ENCODE measurements at places on chromosomes 7 and 10. TPM values are rescaled to one million over a fixed set of nuclear protein-coding genes. Genes with fewer than 3 reads are reported as not detected.

- no peaks in the 10 kb centered on the region for H3K4me1 ChIP-seq
- no peaks in the 10 kb centered on the region for H3K36me3 ChIP-seq
- no peaks in the 10 kb centered on the region for H3K27me3 ChIP-seq
- no peak overlapping the region for H3K27ac ChIP-seq
These were observed 76.8 kb upstream of the IKZF1 start for GRCh38 chr7:50227726-50228125.

GRCh38 chr10:119654540-119654939 lies 3.4 kb downstream of the BAG3 start:
- H3K27me3 ChIP-seq: no peaks in the 10 kb centered on the region
- H3K4me1 ChIP-seq: peaks cover 53% of the 10 kb centered on the region
- no peak overlapping the region for H3K4me3 ChIP-seq
- H3K27ac ChIP-seq: peak overlapping the region; percentile 44
- no peaks in the 10 kb centered on the region for H3K36me3 ChIP-seq

DNA sequence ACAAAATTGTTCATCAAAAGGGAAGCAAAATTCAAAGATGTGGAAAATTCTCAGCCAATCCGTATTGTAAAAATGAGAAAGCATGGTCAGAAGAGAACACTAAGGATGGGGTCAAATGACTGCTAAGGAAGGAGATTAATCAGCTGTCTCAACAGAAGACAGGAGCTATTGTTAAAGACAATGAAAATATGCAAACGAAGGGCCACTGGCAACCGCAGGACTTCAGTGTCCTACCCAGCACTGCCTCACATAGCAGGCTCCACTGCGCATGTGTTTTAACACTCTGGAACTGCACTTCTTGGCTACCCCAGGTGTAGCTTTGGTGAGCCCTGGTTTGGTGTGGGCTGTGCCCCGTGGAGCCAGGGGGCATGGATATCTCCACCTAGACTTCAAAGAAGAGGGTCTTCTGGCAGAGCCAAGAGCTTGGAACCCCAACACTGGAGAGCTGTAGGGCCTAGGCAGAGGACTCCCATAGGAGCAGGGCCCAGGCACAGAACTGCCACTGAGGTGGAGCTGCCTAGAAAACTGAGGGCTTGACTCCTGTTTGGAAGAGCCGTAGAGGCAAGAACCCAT lies 176.2 kb upstream of the GDF10 start:
- H3K36me3 ChIP-seq: no peaks in the 10 kb centered on the region
- no peak for ATAC-seq
- H3K4me1 ChIP-seq: no peaks in the 10 kb centered on the region
- H3K27me3 ChIP-seq: no peaks in the 10 kb centered on the region
- H3K4me3 ChIP-seq: no peak overlapping the region
- H3K27ac ChIP-seq: no peak overlapping the region

DNA sequence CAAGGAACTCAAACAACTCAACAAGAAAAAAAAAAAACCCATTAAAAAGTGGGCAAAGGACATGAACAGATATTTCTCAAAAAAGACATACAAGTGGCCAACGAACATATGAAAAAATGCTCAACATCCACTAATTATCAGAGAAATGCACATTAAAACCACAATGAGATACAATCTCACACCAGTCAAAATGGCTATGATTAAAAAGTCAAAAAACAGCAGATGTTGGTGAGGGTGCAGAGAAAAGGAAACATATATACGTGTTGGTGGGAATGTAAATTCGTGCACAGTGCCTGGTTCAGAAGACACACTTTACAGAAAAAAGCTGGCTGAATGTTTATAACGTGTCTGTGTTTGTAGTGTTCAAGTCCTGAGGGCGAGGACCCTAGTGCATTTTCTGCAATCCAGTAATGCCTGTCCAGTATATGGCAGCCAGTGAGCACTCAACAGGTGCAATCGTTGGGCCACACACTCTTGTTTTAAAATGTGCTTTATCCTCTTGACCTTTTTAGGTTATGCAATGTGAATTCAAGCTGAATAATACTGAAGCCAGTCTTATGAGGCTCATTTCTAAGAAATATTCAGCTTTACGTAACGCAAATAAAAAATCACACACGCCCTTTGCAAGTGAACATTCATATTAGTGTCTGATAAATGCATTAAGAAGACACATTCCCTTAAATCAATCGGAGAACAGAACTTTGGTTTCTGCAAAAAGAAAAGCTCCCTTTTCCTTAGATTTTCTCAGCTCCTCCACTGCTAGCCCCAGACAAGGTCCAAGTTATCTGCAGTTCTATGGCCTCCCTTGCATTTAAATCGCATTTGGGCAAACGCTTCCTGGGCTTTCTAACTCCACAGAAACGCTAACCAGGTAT lies 813 bp upstream of the MTURN start:
- no peaks in the 10 kb centered on the region for H3K27me3 ChIP-seq
- H3K4me3 ChIP-seq: peak overlapping the region; percentile 78
- ATAC-seq: peak; percentile 19
- H3K36me3 ChIP-seq: no peaks in the 10 kb centered on the region
- peak overlapping the region; percentile 99 for H3K27ac ChIP-seq

DNA sequence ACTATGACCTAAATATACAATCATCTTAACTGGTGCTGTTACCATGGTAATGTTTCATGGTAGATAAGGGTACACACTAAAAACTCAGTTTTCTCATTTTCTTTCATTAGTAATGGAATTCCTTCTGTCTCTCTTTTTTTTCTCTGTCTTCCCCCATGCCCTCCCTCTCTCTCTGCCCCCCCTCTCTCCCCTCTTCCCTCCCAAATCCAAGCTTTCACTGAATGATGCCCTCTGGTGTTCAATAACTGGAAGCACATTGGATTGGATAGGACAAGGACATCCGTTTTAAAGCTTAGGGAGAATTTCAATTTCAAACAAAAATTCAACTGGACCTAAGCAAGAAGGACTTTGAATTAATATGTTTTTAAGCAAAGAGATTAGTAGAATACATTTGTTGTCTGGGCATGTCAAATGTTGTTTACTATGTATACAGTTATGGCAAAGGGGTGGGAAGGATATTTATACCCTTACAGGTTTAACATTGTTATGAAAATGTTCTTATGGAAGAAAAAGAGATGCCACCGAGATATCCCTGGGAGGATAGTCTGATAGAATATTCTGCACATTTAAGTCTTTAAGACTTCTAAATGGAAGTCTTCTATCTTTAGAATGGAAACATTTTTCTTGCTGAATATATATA lies 6.1 kb downstream of the CHRM2 start:
- ATAC-seq: no peak
- no peaks in the 10 kb centered on the region for H3K36me3 ChIP-seq
- H3K4me1 ChIP-seq: peaks cover 39% of the 10 kb centered on the region
- H3K27ac ChIP-seq: no peak overlapping the region
- H3K4me3 ChIP-seq: no peak overlapping the region
- peaks cover 23% of the 10 kb centered on the region for H3K27me3 ChIP-seq

- no peaks in the 10 kb centered on the region for H3K4me1 ChIP-seq
- H3K27me3 ChIP-seq: no peaks in the 10 kb centered on the region
- no peak overlapping the region for H3K27ac ChIP-seq
- no peak overlapping the region for H3K4me3 ChIP-seq
- no peak for ATAC-seq
These were observed 323.0 kb downstream of the PARD3 start for GRCh38 chr10:34492081-34492480.

DNA sequence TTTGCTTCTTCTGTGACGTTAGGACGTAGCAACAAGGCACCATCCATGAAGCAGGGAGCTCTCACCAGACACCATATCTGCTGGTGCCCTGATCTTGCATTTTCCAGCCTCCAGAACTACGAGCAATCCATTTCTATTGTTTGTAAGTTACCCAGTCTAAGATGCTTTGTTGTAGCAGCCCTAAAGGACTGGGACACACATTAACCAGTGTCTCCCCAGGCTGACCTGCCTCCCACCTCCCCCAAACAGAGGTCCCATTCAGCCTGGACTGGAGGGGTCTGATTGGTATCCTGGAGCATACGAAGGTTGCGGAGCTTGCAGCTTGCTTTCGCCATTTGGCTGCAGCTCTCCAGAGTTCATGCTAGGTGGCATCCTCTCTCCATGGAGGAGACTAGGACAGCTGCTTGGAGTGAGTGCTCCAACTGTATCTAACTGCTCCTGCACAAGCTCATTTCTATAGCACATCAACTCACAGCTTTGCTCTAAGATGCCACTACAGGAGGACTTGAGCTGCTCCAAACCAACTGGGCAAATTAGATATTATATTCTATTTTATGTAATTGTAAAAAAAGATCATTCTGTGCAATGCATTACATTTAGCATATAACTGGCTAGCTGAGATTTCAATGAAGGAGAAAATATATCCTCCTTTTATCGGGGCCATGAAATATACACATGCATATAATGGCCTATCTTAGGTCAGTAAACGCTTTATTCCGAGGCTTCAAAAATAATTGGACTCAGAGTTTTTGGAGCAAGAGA lies 8.0 kb upstream of the GRK5 start:
- no peaks in the 10 kb centered on the region for H3K27me3 ChIP-seq
- H3K4me3 ChIP-seq: no peak overlapping the region
- H3K4me1 ChIP-seq: peaks cover 8% of the 10 kb centered on the region
- peak; percentile 86 for ATAC-seq
- no peaks in the 10 kb centered on the region for H3K36me3 ChIP-seq

DNA sequence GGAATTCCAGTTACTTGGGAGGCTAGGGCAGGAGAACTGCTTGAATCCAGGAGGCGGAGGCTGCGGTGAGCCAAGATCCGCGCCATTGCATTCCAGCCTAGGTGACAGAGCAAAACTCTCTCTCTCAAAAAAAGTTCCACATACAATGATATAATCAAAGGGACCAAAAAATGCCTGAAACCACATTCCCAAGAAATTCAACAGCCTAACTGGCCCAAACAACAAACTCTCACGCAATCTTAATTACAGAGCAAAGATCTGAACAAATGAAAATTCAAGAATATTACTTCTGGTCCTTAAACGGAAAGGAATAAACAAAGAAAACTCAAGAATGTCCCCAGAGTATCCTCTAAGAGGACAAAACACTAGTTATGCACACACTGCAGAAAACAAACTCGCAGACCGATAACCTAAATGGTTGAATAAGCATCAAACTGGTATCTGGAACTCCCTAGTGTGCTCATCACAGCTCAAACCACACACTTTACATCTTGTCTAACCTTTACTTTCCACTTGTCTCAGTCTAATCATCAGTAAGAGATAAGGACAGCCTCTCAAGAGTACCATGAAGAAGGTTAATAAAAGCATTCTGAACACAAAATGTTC lies 3.7 kb downstream of the OGA start:
- H3K4me1 ChIP-seq: peaks cover 17% of the 10 kb centered on the region
- no peaks in the 10 kb centered on the region for H3K27me3 ChIP-seq
- H3K36me3 ChIP-seq: no peaks in the 10 kb centered on the region
- H3K27ac ChIP-seq: peak overlapping the region; percentile 33
- no peak for ATAC-seq

GRCh38 chr7:151808400-151809145 lies 68.3 kb downstream of the PRKAG2 start:
- H3K4me1 ChIP-seq: no peaks in the 10 kb centered on the region
- no peaks in the 10 kb centered on the region for H3K27me3 ChIP-seq
- ATAC-seq: no peak
- no peak overlapping the region for H3K4me3 ChIP-seq

DNA sequence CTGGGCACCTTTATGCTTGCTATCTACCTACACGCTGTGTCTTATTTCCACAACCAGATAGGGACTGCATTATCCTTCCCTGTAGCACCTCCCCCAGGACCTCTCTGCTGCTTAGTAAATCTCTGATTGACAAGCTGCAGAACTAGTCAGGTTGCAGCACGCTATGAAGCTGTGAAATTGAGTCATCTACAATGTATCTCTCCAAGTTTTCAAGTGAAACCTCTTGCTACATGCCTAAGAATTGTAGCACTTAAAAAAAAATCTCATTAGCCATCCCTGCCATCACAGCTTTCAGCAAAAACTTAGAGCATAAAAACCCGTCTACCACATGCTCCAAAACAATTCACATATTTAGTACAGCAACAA lies 69.7 kb upstream of the FGFR2 start:
- ATAC-seq: peak; percentile 5
- peaks cover 10% of the 10 kb centered on the region for H3K4me1 ChIP-seq
- peak overlapping the region; percentile 89 for H3K27ac ChIP-seq
- peak overlapping the region; percentile 33 for H3K4me3 ChIP-seq
- H3K27me3 ChIP-seq: no peaks in the 10 kb centered on the region
- no peaks in the 10 kb centered on the region for H3K36me3 ChIP-seq

DNA sequence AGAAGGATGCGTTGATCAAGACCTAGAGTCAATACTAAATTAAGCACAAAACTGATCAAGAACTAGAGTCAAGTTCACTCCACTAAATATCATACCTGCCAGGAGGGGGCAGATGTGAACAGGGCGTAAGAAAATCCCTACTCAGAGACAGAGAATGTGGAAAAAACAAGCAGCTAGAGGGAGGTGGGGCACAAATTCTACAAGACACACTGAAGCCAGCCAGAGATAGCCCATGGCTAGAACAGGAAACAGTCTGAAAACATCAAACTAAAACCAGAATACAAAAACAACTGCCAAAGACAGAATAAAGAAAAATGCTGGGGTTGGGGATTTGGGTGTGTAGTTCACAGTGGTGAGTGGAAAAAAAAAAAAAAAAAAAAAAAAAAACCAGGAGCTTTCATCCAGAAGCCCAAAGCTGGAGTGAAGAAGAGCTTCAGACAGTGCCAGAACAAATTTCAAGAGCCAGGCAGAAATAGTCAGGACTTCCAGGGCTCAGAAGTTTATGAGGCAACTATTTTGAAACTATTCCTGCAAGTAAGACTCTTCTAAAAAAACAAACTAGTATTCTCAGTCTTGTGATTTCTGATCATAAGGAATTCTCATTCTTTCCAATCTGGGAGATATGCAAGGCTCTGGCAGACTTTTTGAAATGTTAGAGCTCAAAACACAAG lies 118.3 kb downstream of the CCDC71L start:
- no peak overlapping the region for H3K4me3 ChIP-seq
- peak overlapping the region; percentile 65 for H3K27ac ChIP-seq
- no peaks in the 10 kb centered on the region for H3K36me3 ChIP-seq
- peak; percentile 88 for ATAC-seq
- H3K4me1 ChIP-seq: peaks cover 10% of the 10 kb centered on the region

The ZNF273 gene
- total RNA-seq: 7.8 TPM

The EBLN1 gene
- not detected for total RNA-seq

The TRPV6 gene
- total RNA-seq: 0.16 TPM

The GNAT3 gene
- not detected for total RNA-seq

The LRRC18 gene
- not detected for total RNA-seq

The PDE6C gene
- not detected for total RNA-seq

The SGCE gene
- 117 TPM for total RNA-seq

Measured in gastroesophageal sphincter (tissue), 4 donors.